ENCODE measurements at places on chromosomes 6 and 20. TPM values are rescaled to one million over a fixed set of nuclear protein-coding genes. Genes with fewer than 3 reads are reported as not detected.

DNA sequence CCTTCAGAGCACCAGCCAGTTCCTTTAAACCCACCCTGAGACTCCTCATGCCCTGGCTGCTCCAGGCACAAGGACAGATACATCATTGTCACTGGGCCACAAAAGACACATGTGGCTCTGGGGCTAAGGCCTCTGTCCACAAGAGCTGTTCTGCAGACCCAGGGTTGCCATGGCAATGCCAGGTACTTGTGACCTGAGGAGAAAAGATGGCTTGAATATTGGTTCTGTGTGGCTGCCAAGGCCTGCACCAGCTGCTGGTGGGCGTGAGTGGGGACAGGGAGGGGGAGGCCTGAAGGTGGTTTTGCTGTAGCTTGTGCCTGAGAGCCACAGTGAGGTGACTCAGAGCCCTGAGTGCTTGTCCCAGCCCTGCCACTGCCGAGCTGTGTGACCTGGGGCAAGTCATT is 31.8 kb downstream of the SAYSD1 start:
- no peaks in the 10 kb centered on the region for H3K36me3 ChIP-seq
- H3K27ac ChIP-seq: no peak overlapping the region
- no peak overlapping the region for H3K4me3 ChIP-seq
- H3K4me1 ChIP-seq: peaks cover 13% of the 10 kb centered on the region
- peaks cover 19% of the 10 kb centered on the region for H3K27me3 ChIP-seq

DNA sequence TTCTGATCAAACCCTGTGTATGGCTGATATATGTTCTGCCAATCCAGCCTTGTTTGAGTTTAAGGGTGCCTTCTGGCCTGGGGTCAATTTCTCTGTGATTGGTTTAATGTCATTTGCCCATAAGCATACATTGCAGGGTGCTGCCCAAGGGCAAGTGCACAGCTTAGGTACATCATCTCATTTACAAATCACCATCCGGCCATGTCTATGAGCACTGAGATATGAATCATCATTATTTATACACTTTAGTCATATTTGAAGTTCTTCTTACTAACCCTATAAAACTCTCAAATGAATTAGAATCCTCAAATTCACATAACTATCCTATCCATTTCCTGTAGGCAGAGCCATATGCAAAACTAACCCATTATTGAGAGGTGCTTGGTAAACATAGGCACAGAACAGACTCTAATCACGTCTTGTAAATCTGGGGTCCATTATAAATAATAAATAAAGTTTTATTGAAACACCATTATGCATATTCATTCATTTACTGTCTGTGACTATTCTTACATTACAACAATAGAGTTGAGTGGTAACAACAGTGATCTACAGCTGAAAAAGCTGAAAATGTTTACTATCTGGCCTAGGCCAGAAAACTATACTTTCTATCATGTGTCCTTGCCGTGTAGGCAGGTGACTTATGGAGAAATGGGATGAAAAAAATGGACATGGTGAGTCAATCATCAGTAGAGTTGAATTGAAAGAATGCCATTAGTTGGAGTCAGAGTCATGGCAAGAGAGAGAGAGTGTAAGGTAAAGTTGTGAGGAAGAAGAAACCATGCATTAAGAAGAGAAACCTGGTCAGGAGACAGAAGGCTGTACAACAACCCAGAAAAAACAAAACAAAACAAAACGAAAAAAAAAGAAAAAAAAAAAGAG is 25.0 kb downstream of the KCNQ5 start:
- no peak overlapping the region for H3K4me3 ChIP-seq
- H3K36me3 ChIP-seq: no peaks in the 10 kb centered on the region
- H3K27ac ChIP-seq: no peak overlapping the region
- H3K4me1 ChIP-seq: peaks cover 13% of the 10 kb centered on the region
- H3K27me3 ChIP-seq: no peaks in the 10 kb centered on the region

GRCh38 chr6:81865712-81866111 is 113.2 kb upstream of the TENT5A start:
- H3K27ac ChIP-seq: no peak overlapping the region
- no peaks in the 10 kb centered on the region for H3K27me3 ChIP-seq
- DNase-seq: no peak

DNA sequence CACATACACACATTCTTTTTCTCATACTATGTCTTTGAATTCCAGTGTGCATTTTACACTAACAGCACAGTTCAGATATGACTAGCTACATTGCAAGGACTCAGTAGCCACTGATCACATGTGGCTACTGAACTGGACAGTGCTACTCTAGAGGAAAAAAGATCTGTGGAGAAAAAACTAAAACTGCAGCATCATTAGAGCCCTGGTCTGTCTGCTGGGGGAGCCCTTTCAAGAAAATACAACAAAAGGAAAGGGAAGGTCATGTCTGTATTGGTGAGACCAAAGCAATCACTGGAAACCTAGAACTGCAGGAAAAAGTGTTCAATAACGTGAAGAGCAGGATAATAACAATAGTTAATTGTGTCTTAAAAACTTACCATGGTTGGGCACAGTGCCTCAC is 132.3 kb upstream of the JARID2 start:
- no peak for DNase-seq
- no peak overlapping the region for H3K4me3 ChIP-seq
- H3K27ac ChIP-seq: no peak overlapping the region

DNA sequence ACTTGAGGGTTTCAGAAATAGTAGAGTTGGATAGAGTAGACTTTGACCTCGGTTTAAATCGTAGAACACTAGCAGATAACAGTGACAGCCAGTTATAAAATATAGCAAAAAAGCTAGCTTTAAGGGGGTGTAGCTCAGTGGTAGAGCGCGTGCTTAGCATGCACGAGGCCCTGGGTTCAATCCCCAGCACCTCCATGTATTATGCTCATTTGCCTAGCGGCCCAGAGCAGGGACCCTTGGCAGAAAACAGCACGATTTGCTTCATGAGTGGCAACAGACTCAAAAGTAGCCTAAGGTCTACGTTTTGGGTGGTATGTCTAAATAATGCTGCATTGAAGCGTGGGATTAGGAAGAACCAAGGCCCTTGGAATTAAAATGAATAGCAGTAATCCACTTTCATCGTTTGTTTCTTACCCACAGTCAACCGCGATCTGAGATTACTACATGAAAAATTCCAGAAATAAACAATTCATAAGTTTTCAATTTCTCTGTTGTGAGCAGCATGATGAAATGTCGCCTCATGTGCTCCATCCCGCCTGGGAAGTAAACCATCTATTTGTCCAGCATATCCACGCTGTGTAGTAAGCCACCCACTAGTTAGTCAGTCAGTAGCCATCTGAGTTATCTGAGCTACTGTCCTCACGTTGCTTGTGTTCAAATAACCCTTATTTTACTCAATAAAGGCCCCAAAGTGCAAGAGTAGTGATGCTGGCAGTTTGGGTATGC is 184.9 kb downstream of the GPX5 start:
- H3K4me1 ChIP-seq: peaks cover 7% of the 10 kb centered on the region
- H3K36me3 ChIP-seq: peaks cover 27% of the 10 kb centered on the region
- no peak overlapping the region for H3K4me3 ChIP-seq
- DNase-seq: no peak
- H3K27ac ChIP-seq: no peak overlapping the region

DNA sequence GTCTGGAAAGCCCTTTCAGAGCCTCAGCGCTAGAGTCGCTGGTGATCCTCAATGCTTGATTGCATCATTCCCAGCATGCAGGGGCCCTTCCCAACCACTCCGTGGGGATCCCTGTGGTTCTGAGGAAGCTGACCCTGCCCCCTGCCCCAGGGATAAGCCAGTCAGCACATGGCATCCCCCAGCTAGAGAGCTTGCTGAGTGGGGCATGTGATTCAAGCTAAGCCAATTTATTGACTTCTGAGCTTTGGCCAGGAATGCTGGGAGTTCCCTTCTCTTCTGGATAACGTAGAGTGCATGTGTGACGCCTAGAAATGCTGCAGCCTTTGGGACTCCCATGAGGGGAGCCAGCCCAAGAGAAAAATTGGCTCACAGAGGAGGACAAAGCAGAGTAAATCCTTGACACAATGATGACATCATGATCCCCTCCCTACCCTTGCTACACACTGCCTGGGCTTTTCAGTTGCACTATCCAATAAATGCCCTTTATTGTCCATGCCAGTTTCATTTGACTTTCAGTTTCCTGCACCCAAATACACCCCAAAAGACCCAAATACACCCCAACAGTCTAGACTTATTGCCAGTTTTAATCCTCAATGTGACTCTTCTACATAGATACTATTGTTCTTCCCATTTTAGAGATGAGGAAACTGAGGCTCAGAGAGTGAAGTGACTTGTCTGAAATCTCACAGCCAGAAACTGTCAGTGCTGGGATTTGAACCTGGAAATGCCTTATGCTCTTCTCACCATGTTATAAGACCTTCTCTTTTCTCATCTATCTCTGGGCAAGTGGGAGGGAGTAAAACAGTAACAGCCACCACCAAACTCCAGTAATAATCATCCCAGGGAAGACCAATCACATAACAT is 34.3 kb downstream of the KCNB1 start:
- no peaks in the 10 kb centered on the region for H3K36me3 ChIP-seq
- peaks cover 27% of the 10 kb centered on the region for H3K27me3 ChIP-seq
- H3K27ac ChIP-seq: no peak overlapping the region
- H3K4me3 ChIP-seq: no peak overlapping the region
- H3K4me1 ChIP-seq: no peaks in the 10 kb centered on the region

- H3K27ac ChIP-seq: no peak overlapping the region
- no peaks in the 10 kb centered on the region for H3K4me1 ChIP-seq
- no peak for DNase-seq
- peaks cover 22% of the 10 kb centered on the region for H3K27me3 ChIP-seq
- no peaks in the 10 kb centered on the region for H3K36me3 ChIP-seq
Observed at GRCh38 chr20:54382419-54382818, 93.0 kb upstream of the DOK5 start.

DNA sequence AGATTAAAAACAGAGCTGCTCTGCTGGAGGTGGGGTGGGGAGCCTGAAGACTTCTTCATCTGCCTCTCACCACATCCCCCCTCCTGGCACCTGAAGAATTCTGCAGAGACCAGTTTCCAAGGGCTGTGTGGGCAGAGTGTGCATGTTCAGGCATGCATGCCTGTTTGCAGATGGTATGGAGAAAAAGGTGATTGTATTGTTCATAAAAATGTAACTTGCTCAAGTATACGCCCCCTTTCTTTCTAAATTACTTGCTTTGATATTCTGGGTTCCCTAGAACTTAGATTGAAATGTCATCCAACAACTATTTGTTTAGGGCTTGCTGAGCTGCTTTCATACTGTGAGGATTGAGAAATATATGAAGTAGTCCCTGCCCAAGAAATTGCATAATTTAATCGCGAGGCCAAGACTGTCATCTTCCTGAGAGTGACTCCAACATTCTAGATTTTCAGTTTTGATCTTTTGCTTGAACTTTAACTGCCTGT is 83.6 kb downstream of the LCA5 start:
- H3K4me3 ChIP-seq: no peak overlapping the region
- no peaks in the 10 kb centered on the region for H3K27me3 ChIP-seq
- DNase-seq: no peak
- H3K27ac ChIP-seq: no peak overlapping the region

GRCh38 chr6:46022106-46022948 is 6.7 kb upstream of the CLIC5 start:
- no peak overlapping the region for H3K27ac ChIP-seq
- H3K4me1 ChIP-seq: no peaks in the 10 kb centered on the region
- no peak for DNase-seq
- no peak overlapping the region for H3K4me3 ChIP-seq
- H3K36me3 ChIP-seq: no peaks in the 10 kb centered on the region

TNNC2 gene
- total RNA-seq: not detected

DNAH8 gene
- 0.22 TPM for total RNA-seq

ZC3H12D gene
- total RNA-seq: 2.1 TPM

Measured in natural killer cell treated with Interleukin-12 subunit alpha and Interleukin-12 subunit beta and Interleukin-15 and Interleukin-18, amount 100 ng/mL, for 72 hours (primary cell).